Esophagus squamous epithelium (tissue), 5 donors: ENCODE measurements at places on chromosomes 3 and 15.

DNA sequence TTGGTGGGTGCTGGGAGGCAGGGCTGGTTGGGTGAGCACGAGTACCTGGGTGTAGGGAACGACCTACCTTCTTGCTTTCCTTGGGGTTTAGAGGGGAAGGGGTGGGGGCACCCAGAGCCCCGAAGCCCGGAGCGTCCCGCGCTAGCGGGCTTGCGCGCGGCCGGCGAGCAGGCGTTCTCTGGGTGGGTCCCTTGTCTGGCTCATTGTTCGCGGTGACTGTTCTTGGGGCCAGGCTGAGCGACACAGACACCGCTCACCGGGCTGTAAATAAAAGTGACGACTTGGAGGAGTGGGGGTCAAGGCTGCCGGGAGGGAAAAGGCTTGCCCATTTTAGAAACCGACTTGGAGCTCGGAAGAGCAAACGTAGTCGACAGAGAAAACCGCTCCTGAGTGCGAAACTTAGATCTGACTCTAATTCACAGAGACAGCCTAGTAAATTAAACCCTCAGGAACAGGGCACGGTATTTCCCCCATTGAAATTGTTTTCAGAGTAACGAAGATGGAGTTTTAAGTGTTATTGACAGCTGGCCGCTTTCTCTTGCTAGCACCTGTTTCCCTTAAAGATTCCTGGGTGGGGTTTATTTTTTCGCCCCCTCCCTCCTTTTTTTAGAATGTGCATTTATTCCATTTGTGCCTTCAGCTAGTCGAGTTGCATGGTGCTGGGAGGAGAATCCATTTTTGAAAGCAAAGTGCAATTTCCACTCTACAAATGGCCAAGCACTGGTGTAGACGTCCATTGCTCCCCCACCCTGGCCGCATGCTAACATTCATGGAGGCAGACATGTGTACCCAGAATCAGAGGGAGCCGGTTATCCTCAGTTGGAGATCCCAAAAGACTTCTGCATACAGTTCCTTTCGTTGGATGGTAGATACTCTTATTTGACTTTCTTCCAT is 532.1 kb upstream of the SEMA6D start:
- no peak for DNase-seq

DNA sequence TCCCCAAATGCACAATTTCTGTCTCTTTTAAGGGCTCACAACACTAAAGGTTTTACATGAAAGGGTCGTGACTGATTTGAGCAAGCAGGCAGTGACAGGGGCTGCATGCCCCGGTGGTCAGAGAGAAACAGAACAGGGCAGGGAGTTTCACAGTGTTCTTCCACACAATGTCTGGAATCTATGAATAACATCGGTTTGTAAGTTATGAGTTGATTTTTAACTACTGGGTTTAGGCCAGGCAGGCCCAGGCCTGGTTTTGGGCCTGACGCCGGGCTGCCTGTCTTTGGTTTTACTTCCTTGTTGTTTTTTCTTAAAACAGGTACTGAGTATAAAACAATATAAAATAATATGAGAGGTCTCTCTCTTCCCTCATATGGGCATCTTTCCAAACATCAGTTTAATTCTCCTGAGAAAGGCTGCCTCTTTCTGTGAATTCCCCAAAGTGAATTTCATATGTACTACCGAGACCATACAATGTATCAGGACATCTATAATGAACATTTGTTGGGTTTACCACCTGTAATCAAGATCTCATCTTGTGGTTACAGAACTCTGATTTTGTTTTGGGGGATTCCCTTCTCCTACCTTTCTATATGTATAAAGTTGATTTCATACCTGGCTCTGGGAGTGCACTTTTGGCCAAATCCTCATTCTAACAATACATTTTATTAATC is 74.4 kb downstream of the CD200 start:
- DNase-seq = no peak

- no peak for DNase-seq
Measured at GRCh38 chr3:169286992-169287391, 376.5 kb downstream of the MECOM start.

DNA sequence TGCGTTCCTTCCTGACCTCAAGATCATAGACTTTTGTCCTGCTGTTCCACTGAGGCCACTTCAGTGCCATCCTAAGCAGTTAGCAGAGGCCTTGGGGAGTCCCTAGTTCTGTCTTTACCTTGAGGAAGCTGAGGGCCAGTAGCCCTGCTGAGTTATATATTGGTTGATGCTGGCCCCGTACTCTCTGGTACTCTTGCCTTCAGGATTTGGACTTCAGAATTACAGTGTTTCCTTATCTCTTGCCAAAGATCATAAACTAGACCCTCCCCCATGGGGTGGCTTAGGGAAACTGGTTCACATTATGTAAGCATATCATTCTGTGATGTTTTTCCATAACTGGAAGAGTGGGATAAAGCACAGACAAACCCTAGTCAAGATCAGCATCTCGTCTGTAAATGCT is 33.2 kb downstream of the KBTBD12 start:
- DNase-seq = no peak

DNA sequence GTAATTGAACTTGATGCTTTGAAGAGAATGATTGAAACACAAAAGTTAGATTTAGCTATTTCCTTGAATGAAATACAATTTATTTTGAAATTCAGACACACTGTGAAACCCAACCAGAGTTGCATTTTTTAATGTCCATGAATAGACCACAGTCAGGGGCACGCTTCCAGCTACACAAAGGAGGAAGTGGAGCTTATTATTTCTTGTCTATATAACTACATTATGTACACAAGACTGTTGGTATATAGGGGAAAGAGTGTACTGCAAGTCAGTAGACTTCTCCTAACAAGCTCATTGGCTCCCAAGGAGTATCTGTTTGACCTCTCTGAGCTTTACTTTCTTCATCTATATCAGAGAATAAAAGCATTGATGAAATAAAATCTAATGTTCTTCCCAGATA is 326.2 kb downstream of the RYR3 start:
- DNase-seq = no peak
